CD4-positive, alpha-beta T cell (primary cell): ENCODE measurements at places on chromosomes 5 and 9.

- no peak overlapping the region for H3K27ac ChIP-seq
- no peak overlapping the region for H3K4me3 ChIP-seq
- no peaks in the 10 kb centered on the region for H3K36me3 ChIP-seq
- no peak for DNase-seq
- H3K4me1 ChIP-seq: no peaks in the 10 kb centered on the region
Measured at GRCh38 chr9:81424431-81424830, 264.9 kb downstream of the TLE1 start.

GRCh38 chr5:103519550-103519949 lies 43.0 kb downstream of the NUDT12 start:
- no peaks in the 10 kb centered on the region for H3K4me1 ChIP-seq
- no peak overlapping the region for H3K4me3 ChIP-seq
- no peak overlapping the region for H3K27ac ChIP-seq
- no peak for DNase-seq

DNA sequence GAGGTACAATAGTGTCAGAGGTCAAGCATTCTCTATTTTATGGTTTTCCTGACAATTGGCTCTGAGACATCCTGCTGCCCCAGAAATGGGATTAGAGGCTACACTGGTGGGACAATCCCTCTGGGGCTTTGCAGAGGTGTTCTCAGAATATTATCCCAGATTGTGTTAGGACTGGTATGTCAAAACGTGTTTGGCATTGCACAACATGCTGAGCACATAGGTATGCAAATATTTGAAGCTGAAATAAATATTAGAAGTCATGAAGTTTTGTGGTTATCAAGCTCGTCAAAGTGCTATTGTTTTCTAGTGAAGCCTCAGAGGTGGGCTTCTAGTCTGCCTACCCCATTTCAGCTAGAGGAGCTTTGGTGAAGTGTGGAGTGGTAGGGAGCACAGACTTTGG lies 304.4 kb downstream of the MAN2A1 start:
- no peak overlapping the region for H3K27ac ChIP-seq
- H3K27me3 ChIP-seq: no peaks in the 10 kb centered on the region

GRCh38 chr5:37789991-37790390 lies 49.9 kb downstream of the GDNF start:
- no peaks in the 10 kb centered on the region for H3K4me1 ChIP-seq
- H3K27ac ChIP-seq: no peak overlapping the region
- no peak overlapping the region for H3K4me3 ChIP-seq
- DNase-seq: no peak
- H3K36me3 ChIP-seq: no peaks in the 10 kb centered on the region
- H3K27me3 ChIP-seq: no peaks in the 10 kb centered on the region

- H3K36me3 ChIP-seq: no peaks in the 10 kb centered on the region
- H3K4me1 ChIP-seq: peaks cover 48% of the 10 kb centered on the region
- H3K27me3 ChIP-seq: no peaks in the 10 kb centered on the region
- no peak overlapping the region for H3K4me3 ChIP-seq
- peak overlapping the region; percentile 76 for H3K27ac ChIP-seq
Measured at GRCh38 chr5:56735849-56736641, 79.3 kb upstream of the MAP3K1 start.

DNA sequence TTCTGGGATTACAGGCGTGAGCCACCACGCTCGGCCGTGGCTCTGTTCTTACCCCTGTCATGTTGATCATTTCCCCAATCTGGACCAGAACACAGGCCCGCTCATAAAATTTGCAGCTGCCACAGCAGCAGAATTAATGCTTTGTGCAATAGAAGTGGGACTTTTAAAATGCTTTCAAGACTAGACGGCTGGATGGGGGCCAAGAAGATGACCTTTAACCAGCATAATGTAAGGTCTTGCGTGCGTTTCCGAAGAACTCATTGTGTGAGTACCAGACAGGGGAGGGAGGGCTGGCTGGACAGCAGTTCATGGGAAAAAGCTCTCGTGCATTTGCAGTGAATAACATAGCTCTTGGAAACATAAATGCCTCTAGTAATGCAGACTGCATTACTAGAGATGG lies 3.5 kb upstream of the WDR38 start:
- no peak overlapping the region for H3K27ac ChIP-seq
- peaks cover 19% of the 10 kb centered on the region for H3K4me1 ChIP-seq
- H3K4me3 ChIP-seq: no peak overlapping the region
- H3K36me3 ChIP-seq: no peaks in the 10 kb centered on the region

GRCh38 chr5:174300118-174300940 lies 254.8 kb downstream of the NSG2 start:
- DNase-seq: no peak
- no peak overlapping the region for H3K27ac ChIP-seq
- no peaks in the 10 kb centered on the region for H3K4me1 ChIP-seq
- H3K27me3 ChIP-seq: no peaks in the 10 kb centered on the region
- no peaks in the 10 kb centered on the region for H3K36me3 ChIP-seq

DNA sequence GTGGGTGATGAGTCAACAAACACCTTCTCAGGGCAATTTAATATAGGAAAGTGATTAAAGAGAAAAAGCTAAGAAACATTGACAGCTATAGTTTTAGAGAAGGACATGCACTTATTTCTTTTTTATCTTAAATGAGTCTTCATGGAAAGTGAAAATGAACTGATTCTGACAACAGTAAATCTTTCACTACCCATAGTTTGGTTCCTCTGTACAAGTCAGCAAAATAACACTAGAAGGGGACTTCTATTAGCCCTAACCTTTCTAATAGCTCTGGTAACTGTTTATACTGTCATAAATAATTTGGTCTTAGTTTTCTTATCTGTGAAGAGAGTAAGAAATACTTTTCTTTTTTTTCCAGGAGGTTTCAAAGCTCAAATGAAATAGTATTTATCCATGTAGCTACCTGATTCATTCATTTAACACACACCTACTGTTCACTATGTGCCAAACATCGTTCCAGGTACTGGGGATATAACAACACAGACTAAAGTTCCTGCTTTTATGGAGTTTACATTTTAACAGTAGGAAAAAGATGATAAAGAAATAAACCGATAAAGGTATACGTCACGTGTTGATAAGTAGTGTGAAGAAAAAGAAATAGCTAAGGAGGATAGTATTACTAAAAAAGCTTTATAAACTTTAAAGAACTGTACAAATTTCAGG lies 148.2 kb downstream of the PCSK1 start:
- H3K4me1 ChIP-seq: no peaks in the 10 kb centered on the region
- no peaks in the 10 kb centered on the region for H3K36me3 ChIP-seq
- no peak overlapping the region for H3K27ac ChIP-seq
- no peak for DNase-seq
- H3K27me3 ChIP-seq: no peaks in the 10 kb centered on the region

GRCh38 chr9:95360866-95361265 lies 43.4 kb upstream of the FANCC start:
- H3K27me3 ChIP-seq: peaks cover 12% of the 10 kb centered on the region
- H3K4me3 ChIP-seq: no peak overlapping the region
- H3K27ac ChIP-seq: no peak overlapping the region

DNA sequence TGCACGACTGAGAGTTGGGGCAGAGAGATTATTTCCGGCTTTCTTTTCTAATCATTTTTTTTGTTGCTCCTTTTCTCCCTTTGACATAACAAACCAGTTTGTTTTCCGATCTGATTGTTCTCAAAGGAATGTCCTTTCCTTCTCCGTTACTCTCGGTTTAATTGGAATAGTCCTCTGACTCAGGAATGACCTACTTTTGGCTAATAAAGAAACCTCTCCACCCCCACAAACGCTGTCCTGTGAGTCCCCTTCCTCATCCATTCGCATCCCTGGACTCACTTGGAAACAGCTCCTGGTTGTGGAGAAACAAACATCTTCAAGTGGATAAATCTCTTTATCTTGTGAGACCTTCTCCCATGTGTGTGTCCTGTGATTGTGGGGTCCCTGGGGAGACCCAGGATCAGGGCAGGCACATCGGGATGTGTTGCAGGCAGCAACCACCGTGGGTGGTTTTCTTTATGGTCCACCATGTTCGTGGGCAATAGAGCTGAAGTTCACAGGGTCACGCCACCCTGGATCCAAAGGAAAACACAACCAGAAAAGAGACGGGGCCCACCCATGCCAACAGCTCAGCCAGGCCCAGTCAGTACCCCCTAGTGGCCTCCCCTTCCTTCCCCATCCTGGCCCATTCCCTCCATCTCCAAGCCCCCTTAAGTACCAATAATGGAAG lies 45.2 kb upstream of the NEK6 start:
- DNase-seq: no peak
- H3K4me1 ChIP-seq: peaks cover 59% of the 10 kb centered on the region
- no peaks in the 10 kb centered on the region for H3K27me3 ChIP-seq
- H3K4me3 ChIP-seq: no peak overlapping the region

- no peaks in the 10 kb centered on the region for H3K27me3 ChIP-seq
- no peak overlapping the region for H3K4me3 ChIP-seq
- no peaks in the 10 kb centered on the region for H3K4me1 ChIP-seq
- H3K27ac ChIP-seq: no peak overlapping the region
- DNase-seq: no peak
Measured at GRCh38 chr5:115895821-115896220, 54.1 kb downstream of the AP3S1 start.

DNA sequence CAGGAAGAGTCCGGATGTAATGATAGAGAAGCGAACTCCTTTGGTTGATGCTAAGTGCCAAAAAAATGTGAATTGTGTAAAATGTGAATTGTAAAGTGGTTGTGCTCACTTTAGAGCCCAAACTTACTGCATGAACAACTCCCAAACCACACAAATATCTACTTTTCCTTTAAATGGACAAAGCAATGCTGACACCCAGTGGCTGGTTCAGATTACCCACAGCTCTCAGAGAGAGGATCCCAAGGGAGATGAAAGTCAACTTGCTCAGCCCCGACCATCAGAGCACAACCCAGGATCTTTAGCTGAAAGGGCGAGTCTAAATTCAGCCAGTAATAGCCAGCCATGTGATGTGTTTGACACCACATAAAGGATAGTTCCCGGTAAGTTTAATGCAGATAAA lies 133.7 kb downstream of the NMUR2 start:
- no peaks in the 10 kb centered on the region for H3K36me3 ChIP-seq
- H3K4me1 ChIP-seq: no peaks in the 10 kb centered on the region
- no peak overlapping the region for H3K27ac ChIP-seq
- H3K4me3 ChIP-seq: no peak overlapping the region
- no peak for DNase-seq

- H3K4me3 ChIP-seq: no peak overlapping the region
- H3K36me3 ChIP-seq: no peaks in the 10 kb centered on the region
- H3K27me3 ChIP-seq: no peaks in the 10 kb centered on the region
- H3K27ac ChIP-seq: no peak overlapping the region
Measured at GRCh38 chr9:123687246-123687751, 242.6 kb downstream of the DENND1A start.

- H3K4me3 ChIP-seq: no peak overlapping the region
- H3K4me1 ChIP-seq: no peaks in the 10 kb centered on the region
- H3K27ac ChIP-seq: no peak overlapping the region
Measured at GRCh38 chr5:53917826-53918225, 357.4 kb downstream of the NDUFS4 start.

GRCh38 chr9:131395157-131396098 lies 1.5 kb downstream of the PRRC2B start:
- peak overlapping the region; percentile 65 for H3K4me3 ChIP-seq
- H3K27ac ChIP-seq: peak overlapping the region; percentile 96
- H3K27me3 ChIP-seq: no peaks in the 10 kb centered on the region
- H3K4me1 ChIP-seq: peaks cover 63% of the 10 kb centered on the region

DNA sequence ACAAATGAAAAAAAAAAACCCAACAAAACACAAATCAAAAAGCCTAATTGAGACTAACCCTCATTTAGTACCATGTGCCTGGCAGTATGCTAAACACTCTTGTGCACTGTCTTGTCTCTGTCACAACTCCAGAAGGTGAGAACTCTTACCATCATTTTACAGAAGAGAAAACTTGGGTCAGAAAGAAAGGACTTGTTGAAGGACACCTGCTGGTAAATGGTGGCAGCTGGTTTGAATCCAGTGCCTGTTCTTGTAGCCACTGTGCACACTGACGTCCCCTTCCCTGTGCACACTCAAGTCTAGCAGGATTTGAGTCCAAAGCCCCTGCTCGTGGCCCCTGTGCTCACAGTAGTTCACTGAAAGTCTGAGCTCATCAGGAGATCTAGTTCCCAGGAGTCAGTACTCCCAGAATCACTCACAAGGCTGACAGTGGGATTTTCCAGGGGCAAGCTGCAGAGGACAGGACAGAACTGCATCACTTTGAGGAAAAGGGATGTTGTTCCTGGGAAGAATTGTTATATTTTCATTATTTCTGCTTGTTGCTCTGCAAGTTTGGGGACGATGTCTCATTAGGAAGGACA lies 43.0 kb upstream of the HSD17B4 start:
- DNase-seq: no peak
- H3K36me3 ChIP-seq: no peaks in the 10 kb centered on the region
- H3K4me3 ChIP-seq: no peak overlapping the region

GRCh38 chr5:127930311-127930710 lies 153.3 kb upstream of the SLC12A2 start:
- no peak overlapping the region for H3K4me3 ChIP-seq
- no peak for DNase-seq
- no peaks in the 10 kb centered on the region for H3K4me1 ChIP-seq
- H3K27ac ChIP-seq: no peak overlapping the region

- no peak overlapping the region for H3K4me3 ChIP-seq
- no peak overlapping the region for H3K27ac ChIP-seq
- H3K4me1 ChIP-seq: peaks cover 13% of the 10 kb centered on the region
- H3K36me3 ChIP-seq: peaks cover 74% of the 10 kb centered on the region
- DNase-seq: no peak
Measured at GRCh38 chr9:354453-354852, 139.8 kb downstream of the DOCK8 start.

GRCh38 chr9:78030296-78030552 lies 1.4 kb downstream of the GNAQ start:
- DNase-seq: no peak
- no peaks in the 10 kb centered on the region for H3K36me3 ChIP-seq
- peaks cover 30% of the 10 kb centered on the region for H3K4me1 ChIP-seq
- no peaks in the 10 kb centered on the region for H3K27me3 ChIP-seq

GRCh38 chr5:149550268-149550583 lies 1.0 kb downstream of the CSNK1A1 start:
- H3K27ac ChIP-seq: peak overlapping the region; percentile 94
- H3K27me3 ChIP-seq: no peaks in the 10 kb centered on the region
- peaks cover 37% of the 10 kb centered on the region for H3K36me3 ChIP-seq

DNA sequence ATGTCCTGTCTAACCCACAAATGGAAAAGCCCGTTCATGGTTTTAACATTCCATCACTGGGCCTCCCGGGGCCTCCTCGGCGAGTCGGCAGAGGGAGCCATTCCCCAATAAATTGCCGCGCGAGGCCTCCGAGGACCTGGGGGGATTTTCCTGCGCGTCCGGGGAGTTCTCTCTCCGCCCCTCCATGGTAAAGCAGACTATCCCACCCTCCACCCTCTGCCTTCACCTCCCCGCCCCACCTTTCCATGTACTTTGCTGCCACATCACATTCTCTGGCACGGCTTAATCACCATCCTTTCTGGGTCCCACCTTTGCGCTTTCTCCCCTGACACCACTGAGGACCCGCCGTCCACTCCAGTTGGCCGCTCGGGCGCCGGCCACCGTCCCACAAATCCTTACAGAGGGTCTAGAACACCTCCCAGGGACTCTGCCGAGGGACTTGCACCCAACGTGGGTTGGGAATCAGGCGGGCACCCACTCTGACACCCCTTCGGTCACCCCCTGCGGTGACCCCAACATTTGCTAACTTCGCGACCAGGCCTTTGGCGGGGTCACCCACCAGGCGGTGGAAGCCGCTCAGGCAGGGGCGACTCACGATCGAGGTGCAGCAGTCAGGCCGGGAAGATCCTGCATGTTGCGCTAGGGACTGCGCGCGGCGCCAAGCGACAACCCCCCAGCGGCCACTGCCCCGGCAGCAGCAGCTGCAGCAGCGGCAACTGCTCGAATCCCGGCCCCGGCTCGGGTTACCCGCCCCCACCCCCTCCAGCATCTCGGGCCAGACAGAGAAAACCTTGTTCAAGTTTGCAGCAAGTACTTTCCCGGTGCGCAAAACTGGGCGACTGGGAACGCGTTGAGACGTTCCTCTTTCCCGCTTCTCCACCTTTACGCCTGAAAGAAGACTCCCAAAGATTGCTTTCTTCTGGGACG lies at the start of gene MEGF10:
Gene MEGF10 (plus strand): TSS at position 778 of the 927 bp plus-strand sequence. CDS start 40,513 bp downstream, outside the sequence.
- H3K4me1 ChIP-seq: peaks cover 11% of the 10 kb centered on the region
- H3K4me3 ChIP-seq: no peak within 1 kb of the TSS
- H3K27me3 ChIP-seq: peaks cover 31% of the 10 kb centered on the region
